ENCODE measurements at places on chromosomes 2 and 18.
A peak's percentile ranks its signal among the peaks of the same experiment; 100 is the strongest.

- no peaks in the 10 kb centered on the region for H3K27me3 ChIP-seq
- H3K27ac ChIP-seq: no peak overlapping the region
- DNase-seq: no peak
- H3K36me3 ChIP-seq: no peaks in the 10 kb centered on the region
- peaks cover 6% of the 10 kb centered on the region for H3K4me1 ChIP-seq
These were observed 9.4 kb upstream of the EPG5 start for GRCh38 chr18:45976566-45976965.

DNA sequence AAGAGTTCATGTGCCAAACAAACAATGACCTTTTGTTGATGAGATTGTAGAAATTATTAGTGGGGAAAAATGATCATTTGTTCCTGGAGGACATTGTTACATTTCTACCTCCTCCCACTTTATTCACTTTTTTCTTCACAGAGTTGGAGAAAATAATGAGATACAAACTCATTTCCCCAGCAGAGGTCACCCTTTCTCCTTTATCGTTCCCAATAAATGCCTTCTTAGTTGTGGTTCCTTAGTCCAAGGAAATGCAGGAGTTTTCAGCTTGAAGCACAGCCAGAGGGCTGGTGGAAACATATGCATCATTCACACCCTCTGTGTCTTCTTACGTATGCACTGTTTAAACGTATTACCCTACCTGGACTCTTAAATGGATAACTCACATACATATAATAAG is 108.8 kb downstream of the SLC4A3 start:
- no peak overlapping the region for H3K4me3 ChIP-seq
- no peak overlapping the region for H3K27ac ChIP-seq
- DNase-seq: no peak

DNA sequence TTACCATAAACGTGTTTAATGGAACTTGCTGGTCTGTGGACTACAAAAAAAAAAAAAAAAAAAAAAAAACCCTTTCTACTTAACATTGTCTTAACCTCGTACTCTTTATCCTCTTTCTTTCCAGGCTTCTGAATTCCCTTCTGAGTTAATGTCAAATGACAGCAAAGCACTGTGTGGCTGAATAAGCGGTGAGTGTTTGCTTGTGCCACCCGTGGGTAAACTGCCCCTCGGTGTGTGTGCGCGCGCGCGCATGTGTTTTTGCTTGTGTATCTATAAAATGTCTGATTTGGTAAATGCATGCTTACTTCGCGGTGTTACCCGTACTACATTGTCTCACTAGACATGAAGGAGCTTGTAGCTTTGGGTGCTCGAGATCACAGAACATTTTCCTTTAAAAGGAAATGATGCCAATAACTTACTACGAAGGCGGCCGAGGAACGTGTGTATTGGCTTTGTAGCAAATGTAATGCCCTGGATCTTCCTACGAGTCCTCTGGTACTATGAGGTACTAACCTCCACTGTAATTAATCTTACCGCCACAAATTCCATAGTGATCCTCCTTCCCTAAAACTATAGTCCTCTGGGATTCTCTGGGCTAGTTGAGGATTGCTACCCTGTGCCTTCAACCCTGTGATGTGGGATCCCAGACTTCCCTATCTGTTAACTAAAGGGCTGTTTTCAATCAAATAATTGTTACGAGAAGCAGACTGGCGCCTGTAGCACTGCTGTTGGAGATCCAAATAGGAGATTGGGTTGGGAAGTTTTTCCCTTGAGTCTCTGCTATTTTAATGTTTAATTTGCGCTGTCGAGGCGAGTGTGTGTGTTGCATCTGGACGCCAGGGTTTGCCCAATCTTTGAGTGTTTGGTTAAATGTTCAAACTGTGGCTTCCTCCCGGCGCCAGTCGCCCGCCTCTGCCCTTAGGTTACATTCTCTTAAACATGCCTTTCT is 1.1 kb downstream of the ID2 start:
- peak; percentile 85 for DNase-seq
- peaks cover 28% of the 10 kb centered on the region for H3K4me1 ChIP-seq
- H3K27me3 ChIP-seq: peaks cover 3% of the 10 kb centered on the region
- H3K36me3 ChIP-seq: peaks cover 29% of the 10 kb centered on the region
- peak overlapping the region; percentile 98 for H3K4me3 ChIP-seq

- H3K4me3 ChIP-seq: no peak overlapping the region
- H3K4me1 ChIP-seq: no peaks in the 10 kb centered on the region
- H3K36me3 ChIP-seq: no peaks in the 10 kb centered on the region
These were observed 490.4 kb downstream of the NR4A2 start for GRCh38 chr2:155842103-155842502.

DNA sequence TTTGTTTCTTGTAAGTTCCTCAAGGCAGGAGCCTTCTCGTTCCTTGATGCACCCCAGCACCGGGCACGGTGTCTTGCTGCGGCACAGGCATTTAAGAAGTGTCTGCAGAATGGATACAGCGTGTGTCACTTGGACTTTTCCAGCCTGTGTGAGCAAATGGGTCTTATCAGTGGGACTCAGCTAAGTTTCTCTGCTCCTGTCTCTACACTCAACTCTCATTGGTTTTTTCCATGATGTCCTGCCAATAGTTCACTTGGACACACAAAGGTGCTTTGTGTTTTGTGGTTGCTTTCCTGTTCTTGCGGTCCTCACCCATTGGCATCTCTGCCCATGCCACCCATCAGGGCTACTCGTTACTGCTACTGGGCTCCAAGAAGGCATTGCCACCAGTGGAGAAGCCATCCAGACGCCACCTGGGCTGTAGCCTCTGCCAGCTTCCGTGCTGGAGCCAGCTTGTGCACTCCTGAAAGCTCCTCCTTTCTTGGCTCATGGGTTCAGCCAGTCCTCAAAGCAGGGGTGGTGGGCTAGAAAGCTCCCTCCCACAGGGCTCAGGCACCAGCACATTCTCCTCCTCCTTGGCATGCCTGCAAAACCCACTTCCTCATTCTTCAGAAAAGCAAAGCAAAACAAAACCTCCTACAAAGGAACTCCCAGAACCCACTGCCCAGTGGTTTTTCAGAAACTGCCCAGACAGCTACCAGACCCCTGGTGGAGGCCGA is 41.4 kb downstream of the IL1R2 start:
- H3K4me1 ChIP-seq: peaks cover 39% of the 10 kb centered on the region
- H3K4me3 ChIP-seq: peak overlapping the region; percentile 59
- peak; percentile 78 for DNase-seq
- peaks cover 6% of the 10 kb centered on the region for H3K27me3 ChIP-seq
- peak overlapping the region; percentile 80 for H3K27ac ChIP-seq

- no peak overlapping the region for H3K27ac ChIP-seq
- peaks cover 2% of the 10 kb centered on the region for H3K27me3 ChIP-seq
- DNase-seq: no peak
- no peaks in the 10 kb centered on the region for H3K4me1 ChIP-seq
- no peak overlapping the region for H3K4me3 ChIP-seq
- no peaks in the 10 kb centered on the region for H3K36me3 ChIP-seq
These were observed 109.2 kb upstream of the AGAP1 start for GRCh38 chr2:235384624-235385023.

DNA sequence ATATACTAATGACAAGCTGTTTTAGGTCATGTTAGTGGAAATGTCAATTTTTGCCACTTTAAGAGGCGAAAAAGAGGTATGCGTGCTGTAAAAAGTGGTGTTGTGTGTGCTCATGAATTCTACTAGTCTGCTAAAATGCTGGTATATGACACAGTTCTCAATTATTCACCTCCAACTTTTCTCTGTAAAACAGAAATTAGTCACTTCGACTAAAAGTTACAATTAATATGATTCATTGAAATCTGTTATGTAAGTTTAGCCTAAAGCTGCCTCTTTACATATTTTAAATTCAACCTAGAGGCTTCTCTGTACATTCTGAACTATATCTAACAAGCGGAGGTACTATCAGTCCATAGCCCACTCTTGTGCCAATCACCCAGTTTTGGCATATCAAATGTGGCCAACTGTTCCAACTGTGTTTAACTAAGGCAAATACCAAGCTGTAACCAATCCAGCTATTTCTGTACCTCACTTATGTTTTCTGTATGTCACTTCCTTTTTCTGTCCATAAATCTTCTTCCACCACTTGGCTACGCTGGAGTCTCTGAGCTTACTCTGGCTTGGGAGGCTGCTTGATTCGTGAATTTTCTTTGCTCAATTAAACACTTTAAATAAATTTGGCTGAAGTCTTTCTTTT is 20.8 kb downstream of the BAZ2B start:
- no peak for DNase-seq
- no peaks in the 10 kb centered on the region for H3K4me1 ChIP-seq
- no peak overlapping the region for H3K27ac ChIP-seq
- no peaks in the 10 kb centered on the region for H3K36me3 ChIP-seq

DNA sequence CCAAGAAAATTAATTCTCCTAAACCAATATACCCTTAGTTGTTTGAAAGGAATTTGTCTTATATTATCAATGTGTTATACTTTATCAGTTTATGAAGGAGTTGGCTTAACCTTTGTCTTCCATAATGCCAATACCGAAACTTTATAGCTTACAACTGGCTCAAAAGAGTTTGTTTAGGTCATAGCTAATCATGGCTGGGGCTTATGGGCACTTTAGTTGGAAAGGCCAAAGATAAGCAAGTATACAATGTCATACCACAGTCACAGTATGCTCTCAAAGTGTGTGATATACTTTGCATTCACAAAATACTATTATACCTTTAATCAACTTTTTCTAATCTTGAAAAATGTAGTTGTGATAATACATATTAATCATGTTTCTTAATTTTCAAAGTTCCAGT is 2.3 kb downstream of the KLHL41 start:
- no peak overlapping the region for H3K4me3 ChIP-seq
- no peaks in the 10 kb centered on the region for H3K36me3 ChIP-seq
- DNase-seq: no peak
- H3K27ac ChIP-seq: no peak overlapping the region

- no peaks in the 10 kb centered on the region for H3K27me3 ChIP-seq
- DNase-seq: no peak
- H3K27ac ChIP-seq: no peak overlapping the region
- H3K36me3 ChIP-seq: no peaks in the 10 kb centered on the region
These were observed 556.0 kb upstream of the MEX3C start for GRCh38 chr18:51753365-51754057.

- H3K4me1 ChIP-seq: no peaks in the 10 kb centered on the region
These were observed 272.4 kb downstream of the AGAP1 start for GRCh38 chr2:235766278-235766677.

DNA sequence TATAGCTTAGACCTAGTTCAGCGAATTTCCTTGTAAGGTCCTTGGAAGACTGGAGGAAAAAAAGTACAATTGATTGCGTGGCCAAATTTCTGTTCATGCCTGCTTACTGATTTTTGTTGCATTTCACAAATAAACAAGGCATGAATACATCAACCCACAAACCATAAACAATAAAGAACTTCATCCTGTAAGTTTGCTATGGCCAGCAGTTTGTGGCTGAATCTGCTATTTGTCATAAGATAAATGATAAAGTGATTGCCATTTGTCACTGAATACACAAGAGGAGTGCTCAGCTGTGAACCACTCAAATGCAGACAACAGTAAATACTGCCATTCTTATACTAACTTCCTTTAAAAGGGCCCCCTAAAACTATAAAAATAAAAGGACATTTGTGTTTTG is 259.5 kb downstream of the CCDC178 start:
- no peaks in the 10 kb centered on the region for H3K4me1 ChIP-seq
- no peak overlapping the region for H3K4me3 ChIP-seq
- H3K27ac ChIP-seq: no peak overlapping the region
- no peaks in the 10 kb centered on the region for H3K36me3 ChIP-seq
- H3K27me3 ChIP-seq: no peaks in the 10 kb centered on the region

GRCh38 chr18:38174594-38174993 is 609.0 kb upstream of the CELF4 start:
- no peaks in the 10 kb centered on the region for H3K4me1 ChIP-seq
- H3K27me3 ChIP-seq: no peaks in the 10 kb centered on the region
- no peak overlapping the region for H3K27ac ChIP-seq
- H3K4me3 ChIP-seq: no peak overlapping the region
- no peak for DNase-seq

DNA sequence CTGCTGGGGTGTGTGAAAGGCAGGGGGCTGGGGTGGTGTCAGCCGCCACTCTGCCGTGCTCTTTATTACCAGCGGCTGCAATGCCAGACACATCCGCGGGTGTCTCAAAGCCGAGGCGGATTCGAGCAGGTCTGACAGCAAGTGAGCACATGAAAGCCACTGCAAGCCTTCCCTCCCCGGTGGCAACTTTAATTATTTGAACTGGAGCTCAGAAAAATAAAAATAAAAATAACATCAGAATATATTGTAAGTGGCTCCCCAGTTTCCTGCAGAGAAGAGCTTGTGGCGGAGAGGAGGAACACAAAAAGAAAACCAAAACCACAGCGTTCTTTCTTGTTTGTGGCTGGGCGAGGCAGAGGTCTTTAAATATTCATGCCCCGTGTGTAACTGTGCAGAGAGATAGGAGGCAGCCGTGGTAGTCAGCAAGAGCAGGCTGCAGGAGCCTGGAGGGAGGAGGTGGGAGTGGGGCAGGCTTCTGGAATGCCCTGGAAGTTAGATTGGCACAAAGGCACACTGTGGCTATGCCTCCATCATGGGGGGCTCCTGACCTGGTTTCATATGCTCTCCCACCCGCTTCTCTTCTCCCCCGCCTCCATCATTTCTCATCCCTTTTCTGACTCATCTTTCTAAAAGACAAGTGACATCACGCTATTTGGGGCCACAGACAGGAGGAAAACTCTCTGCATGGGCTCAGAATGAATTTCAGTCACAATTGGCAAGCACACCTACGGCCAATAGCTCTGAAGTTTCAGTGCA is 199.8 kb downstream of the CLIP4 start:
- peak overlapping the region; percentile 72 for H3K4me3 ChIP-seq
- DNase-seq: peak; percentile 89
- peaks cover 6% of the 10 kb centered on the region for H3K27me3 ChIP-seq
- no peaks in the 10 kb centered on the region for H3K36me3 ChIP-seq
- H3K4me1 ChIP-seq: peaks cover 48% of the 10 kb centered on the region
- H3K27ac ChIP-seq: peak overlapping the region; percentile 77

DNA sequence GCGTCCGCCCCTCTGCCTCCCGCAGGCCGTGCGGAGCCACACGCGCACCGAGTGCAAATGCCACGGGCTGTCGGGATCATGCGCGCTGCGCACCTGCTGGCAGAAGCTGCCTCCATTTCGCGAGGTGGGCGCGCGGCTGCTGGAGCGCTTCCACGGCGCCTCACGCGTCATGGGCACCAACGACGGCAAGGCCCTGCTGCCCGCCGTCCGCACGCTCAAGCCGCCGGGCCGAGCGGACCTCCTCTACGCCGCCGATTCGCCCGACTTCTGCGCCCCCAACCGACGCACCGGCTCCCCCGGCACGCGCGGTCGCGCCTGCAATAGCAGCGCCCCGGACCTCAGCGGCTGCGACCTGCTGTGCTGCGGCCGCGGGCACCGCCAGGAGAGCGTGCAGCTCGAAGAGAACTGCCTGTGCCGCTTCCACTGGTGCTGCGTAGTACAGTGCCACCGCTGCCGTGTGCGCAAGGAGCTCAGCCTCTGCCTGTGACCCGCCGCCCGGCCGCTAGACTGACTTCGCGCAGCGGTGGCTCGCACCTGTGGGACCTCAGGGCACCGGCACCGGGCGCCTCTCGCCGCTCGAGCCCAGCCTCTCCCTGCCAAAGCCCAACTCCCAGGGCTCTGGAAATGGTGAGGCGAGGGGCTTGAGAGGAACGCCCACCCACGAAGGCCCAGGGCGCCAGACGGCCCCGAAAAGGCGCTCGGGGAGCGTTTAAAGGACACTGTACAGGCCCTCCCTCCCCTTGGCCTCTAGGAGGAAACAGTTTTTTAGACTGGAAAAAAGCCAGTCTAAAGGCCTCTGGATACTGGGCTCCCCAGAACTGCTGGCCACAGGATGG is 7.1 kb upstream of the WNT10A start:
- no peak for DNase-seq
- H3K36me3 ChIP-seq: no peaks in the 10 kb centered on the region
- no peak overlapping the region for H3K4me3 ChIP-seq
- H3K27me3 ChIP-seq: peaks cover 76% of the 10 kb centered on the region
- peaks cover 13% of the 10 kb centered on the region for H3K4me1 ChIP-seq
